Stimulated activated CD4-positive, alpha-beta T cell treated with anti-CD3 and anti-CD28 coated beads, Interleukin-1b, Interleukin-23, amount 100 ng/mL, for 1 hour (primary cell): ENCODE measurements at places on chromosomes 3 and 15.

- no peak for DNase-seq
Observed at GRCh38 chr3:31050296-31050695, 155.8 kb upstream of the GADL1 start.

- DNase-seq, result no peak
Observed at GRCh38 chr3:115651087-115651486, 27.8 kb downstream of the GAP43 start.

DNA sequence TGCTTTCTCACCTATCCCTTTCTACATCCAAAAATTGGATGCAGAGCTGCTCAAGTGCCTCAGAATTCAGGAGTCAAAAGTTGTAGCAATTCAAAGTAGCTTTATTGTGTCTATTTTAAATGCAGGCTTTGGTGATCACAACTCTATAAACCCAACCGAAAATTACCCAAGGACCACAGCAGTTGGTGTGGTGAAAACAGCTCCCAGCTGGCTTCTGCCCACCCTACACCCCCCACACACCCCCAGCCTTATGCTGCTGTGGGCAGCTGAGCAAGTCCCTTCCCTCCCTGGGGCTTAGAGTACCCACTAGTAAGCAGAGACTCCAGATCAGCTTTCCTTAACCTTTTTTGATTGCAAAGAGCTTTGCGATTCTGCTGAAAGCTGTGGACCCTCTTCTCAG lies 5.8 kb upstream of the HES1 start:
- DNase-seq, result no peak

DNA sequence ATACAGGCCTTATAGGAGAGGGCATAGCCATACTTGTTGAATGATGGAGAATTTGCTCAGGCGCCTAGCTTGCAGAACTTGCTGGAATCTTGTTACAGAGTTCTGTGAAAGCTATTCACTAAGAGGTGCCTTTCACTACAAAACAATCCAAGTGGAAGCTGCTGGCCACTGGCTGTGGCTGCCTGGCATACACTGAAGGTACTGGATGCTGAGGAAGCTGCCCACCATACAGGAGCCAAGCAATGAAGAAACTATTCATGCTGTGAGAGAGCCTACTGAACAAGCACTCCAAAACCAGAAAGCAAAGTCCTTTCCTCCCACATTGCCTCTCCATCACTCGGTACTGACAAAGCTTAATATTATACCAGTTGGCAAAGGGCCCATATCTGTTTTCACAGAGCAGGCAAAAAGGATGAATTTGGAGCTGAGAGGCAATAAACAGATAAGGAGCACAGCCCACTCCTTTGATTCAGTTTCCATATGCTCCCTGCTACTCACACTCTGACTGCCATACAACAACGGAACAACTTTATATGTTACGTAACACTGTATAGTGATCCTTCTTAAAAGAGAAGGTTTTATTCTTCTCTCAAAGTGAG lies 192.6 kb upstream of the ALCAM start:
- DNase-seq, result no peak

- no peak for DNase-seq
Observed at GRCh38 chr3:23252122-23252521, 49.0 kb downstream of the UBE2E2 start.

GRCh38 chr15:73582851-73583379 lies 50.3 kb downstream of the NPTN start:
- no peak for DNase-seq
